ENCODE measurements at places on chromosomes 3 and 15.

DNA sequence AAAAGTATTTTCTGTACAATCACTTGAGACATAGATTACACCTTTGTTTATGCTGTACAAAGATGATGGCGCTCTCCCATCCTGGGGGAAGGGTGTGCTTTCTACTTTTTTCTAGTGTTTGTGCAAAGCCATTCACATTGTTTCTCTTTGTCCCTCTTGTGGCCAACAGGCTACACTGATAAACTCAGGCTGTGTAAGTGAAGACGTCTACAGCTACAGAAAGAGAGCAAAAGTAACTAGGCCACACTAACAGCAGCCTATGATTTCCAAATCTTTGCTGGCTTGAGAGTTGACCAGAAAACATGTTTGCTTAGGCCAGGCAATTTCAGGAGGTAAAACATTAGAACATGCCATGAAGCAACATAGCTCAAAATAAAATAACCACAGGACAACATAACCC is 75.1 kb downstream of the FOXB1 start:
- DNase-seq, result no peak

GRCh38 chr15:73165844-73166243 is 113.6 kb downstream of the NEO1 start:
- no peak for DNase-seq

DNA sequence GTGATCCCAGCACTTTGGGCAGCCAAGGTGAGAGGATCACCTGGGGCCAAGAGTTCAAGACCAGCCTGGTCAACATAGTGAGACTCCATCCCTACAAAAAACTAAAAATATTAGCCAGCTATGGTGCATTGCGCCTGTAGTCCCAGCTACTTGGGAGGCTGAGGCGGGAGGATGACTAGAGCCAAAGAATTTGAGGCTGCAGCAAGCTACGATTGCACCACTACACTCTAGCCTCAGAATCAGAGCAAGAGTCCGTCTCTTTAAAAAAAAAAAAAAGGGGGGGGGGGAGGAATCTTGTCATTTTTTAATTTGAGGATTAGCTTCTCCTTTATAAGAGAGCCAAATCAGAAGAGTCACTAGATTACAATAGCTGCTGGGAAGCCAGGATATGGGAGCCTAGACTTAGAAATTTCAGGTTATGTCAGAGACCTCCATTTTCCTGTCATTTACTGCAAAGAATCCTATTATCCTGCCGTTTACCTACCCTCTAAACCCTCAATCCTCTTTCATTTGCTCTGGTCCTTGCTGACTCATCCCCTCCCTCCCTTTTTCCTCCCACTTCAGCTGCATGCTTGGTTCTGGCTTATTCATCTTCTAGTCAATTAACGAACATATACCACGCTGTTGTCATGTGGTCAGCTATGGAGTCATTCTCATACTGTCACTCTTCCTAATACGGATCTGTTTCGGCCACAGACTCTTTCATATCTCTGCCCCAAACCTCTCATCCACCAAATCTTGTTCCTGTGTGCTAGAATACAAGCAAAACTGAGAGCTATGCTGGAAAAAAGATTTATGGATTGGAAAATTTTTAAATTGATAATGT is 83.8 kb upstream of the PPIB start:
- DNase-seq, result no peak

- no peak for DNase-seq
Observed at GRCh38 chr15:45435124-45435903, 57.0 kb upstream of the GATM start.

GRCh38 chr3:13501958-13502790 is 22.1 kb downstream of the HDAC11 start:
- DNase-seq, result no peak

- DNase-seq, result no peak
Observed at GRCh38 chr3:101720851-101721840, 3.3 kb upstream of the CEP97 start.

GRCh38 chr3:109644746-109645145 is 307.4 kb upstream of the DPPA4 start:
- DNase-seq, result no peak

GRCh38 chr3:100682854-100683760 is 26.2 kb upstream of the TFG start:
- DNase-seq, result no peak

GRCh38 chr3:154280161-154280560 is 44.1 kb downstream of the DHX36 start:
- DNase-seq, result no peak

DNA sequence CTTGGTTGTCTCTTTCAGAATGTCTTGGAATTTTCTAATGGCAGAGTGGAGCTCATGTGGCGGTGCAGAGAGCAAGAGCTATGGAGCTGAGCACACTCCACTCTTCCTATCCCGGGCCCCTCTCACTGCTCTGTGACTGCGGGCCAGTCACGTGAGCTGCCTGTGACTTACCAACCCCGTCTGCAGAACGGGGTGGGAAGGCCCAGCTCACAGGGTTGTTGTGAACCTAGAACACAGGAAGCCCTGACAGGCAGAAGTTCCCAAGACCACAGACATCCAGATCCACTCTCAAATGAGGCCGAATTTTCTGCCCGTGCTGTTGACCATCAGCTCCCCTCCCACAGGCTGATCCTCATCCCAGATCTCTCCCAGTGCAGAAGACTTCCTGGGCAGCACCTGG is 35.5 kb upstream of the PLXNA1 start:
- DNase-seq, result no peak

GRCh38 chr3:140388202-140388922 is 289.5 kb upstream of the TRIM42 start:
- DNase-seq, result no peak

DNA sequence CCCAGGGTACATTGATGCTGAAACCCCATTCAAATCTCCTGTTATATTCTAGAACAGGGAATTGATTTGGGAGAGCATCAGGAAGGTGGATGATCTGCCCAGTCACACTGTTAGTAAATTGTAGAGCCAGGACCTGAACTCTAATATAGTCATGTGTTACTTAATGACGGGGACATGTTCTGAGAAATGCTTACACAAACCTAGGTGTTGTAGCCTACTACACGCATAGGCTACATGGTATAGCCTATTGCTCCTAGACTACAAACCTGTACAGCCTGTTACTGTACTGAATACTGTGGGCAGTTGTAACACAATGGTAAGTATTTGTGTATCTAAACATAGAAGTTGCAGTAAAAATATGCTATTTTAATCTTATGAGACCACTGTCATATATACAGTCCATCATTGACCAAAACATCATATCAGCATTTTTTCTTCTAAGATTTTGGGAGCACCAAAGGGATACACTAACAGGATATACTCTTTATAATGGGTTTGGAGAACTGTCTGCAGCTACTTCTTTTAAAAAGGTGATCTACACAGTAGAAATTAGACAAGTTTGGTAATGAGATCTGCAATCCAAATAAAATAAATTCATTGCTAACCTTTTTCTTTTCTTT is 5.8 kb downstream of the B2M start:
- DNase-seq, result no peak

All from activated naive CD4-positive, alpha-beta T cell (primary cell).